ENCODE measurements at places on chromosomes 11 and 22. TPM values are rescaled to one million over a fixed set of nuclear protein-coding genes. Genes with fewer than 3 reads are reported as not detected.

GRCh38 chr11:99240192-99241030 lies 219.7 kb downstream of the CNTN5 start:
- DNase-seq, result no peak

GRCh38 chr11:109970516-109971183 lies 122.5 kb upstream of the ZC3H12C start:
- no peak for DNase-seq

DNA sequence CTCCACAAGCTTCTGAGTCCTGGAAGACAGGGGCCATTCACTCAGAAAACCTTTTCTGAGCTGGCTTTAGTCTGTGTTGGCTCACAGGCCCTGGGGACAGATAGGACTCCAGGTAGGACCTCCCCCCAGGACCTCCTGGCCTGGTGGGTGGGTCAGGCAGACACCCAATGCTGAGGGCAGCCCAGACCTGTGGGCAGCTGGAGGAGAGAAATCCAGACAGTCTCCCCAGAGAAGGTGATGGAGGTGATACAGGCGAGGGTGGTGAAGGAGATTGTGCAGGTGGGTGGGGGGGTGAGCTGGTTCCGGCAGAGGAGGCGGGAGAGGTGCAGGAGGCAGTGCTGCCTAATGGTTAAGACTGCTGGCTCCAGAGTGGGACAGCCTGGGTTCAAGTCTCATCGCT lies 15.6 kb downstream of the LRRC32 start:
- no peak for DNase-seq

DNA sequence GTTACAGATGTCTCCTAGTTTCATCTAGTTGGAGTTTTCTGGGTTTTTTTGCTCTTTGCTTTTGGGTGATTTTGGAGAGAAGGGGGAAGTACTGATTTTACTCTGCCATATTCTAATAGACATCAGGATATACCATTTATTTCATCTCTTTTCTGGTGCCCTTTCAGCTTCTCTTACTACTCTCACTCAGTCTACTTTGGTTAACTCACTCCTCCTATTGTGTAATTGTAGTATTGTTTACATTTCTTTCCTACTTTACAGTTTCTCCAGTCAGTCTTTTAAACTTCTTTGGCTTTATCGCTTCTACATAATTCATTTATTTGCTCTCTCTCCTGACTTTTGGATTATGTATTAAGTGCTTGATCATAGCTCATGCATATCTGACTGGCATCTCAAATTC lies 6.5 kb downstream of the ANKRD42 start:
- DNase-seq, result no peak

- no peak for DNase-seq
Measured at GRCh38 chr11:37450613-37451012, 852.6 kb upstream of the RAG2 start.

Gene UBQLNL
- not detected for total RNA-seq

Gene LUZP2
- total RNA-seq, result not detected

GRCh38 chr11:116219171-116219635 lies 553.6 kb downstream of the BUD13 start:
- DNase-seq, result no peak

DNA sequence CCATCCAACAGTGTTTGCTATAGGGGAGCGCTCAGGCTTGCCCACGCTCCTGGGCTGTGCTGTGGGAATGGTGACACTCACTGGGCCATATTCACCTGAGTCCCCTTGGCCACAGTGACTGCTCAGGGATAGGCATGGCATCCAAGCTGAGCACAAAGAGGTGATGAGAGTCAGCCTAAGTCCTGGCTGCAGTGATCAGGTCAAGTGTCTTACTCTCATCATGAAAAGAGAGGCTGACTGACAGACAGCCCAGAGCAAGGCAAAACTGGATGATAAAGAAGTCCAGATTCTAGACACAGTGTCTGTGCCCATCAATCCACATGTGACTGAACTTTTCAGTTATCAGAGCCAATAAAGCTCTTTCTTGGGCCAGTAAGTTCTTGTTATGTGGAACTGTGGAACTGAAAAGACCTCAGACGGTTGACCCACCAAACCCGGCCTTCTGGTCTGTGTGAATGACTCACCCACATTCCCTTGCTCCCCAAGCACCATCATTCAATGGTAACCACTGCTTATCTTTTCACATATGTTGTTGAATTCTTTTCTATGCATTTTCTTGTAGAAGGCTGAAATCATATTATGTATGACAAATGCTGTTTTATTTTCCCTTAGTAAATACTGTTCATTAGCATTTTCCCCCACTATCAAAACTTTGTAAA lies 43.2 kb upstream of the YPEL1 start:
- DNase-seq, result no peak

GRCh38 chr11:65440831-65441499 lies 18.4 kb downstream of the NEAT1 start:
- no peak for DNase-seq

Gene TIMP3
- total RNA-seq, result 566 TPM

GRCh38 chr11:64028398-64029115 lies 7.2 kb upstream of the FLRT1 start:
- DNase-seq, result no peak

Gene BIRC3
- 13.7 TPM for total RNA-seq

DNA sequence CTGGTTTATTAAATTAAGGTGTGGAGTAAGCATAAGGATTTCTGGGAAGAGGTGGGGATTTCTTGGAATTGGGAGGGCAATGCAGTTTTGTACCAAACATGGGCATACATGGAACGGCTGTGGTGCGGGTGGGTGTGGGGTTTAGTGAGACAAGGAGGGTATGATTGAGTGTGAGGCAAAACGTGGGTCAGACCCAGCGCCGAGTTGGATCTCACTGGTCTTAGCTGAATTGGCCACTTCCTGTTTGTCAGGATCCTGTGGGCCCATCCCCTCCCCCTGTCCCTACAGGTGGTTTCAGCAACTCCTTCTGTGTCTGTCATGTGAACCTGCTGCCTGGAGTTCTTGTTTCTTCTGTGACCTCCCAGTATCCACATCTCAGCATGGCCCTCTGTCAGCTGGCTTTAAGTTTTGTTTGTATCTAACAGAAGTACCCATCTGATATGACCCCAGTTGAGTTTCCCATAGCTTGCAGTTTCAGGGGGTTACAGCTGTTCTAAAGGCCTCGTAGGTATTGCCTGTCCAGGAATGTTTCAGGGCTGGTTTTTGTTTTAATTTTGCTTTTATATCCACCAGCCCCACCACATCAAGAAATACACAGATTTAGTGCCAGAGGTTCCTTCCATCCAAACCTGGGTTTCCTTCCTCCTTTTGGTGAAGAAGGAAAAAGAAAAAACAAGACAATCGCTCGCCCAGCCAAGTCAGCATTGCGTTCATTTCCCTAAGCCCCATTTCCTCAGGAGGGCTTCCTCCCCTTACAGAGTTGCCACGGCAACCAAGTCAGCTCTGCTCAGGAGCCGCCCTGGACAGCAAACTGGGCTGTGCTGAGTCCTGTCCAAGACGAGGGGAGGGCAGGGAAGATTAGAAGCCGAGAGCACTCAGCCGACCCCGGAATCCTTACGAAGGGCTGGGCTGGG lies 6.0 kb downstream of the APOL1 start:
- DNase-seq, result no peak

Gene IL18
- total RNA-seq, result 7.9 TPM

DNA sequence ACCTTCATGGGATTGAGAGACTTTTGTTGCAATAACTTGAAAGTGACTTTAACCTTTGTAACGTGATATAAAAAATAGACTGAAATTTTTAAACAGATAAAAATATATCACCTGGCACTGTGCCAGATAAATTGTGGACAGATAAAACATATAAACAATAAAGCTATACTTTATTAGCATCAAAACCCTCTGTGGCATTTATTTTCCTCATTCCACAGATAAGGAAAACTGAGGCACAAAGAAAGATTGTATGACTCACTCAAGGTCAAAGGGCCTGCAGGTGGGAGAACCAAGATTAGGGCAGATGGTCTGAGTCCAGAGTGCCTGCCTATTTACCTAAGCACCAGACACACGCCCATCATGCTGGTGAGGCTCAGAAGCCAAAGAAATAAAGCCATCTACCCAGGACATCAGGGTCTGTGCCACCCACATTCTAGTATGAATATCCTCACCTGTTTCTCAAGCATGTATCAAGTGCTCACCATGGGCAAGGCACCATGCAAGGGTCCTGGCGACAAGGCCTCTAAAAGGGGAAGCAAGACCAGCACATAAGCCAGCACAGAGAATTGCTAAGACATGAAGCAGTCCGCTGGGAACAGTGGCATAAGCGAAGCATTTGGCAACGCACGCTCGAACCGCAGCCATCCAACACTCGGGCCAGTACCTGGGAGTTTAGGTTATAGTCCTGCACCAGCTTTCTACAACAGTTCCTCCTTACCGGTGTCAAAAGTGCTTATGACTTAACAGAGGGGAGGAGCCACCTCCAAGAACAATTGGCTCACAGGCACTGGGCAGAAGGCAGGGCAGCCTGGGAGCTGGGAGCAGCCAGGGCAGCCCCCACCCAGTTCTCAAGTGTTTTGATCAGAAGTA lies 17.6 kb downstream of the MYH9 start:
- DNase-seq, result no peak

Gene C11orf86
- total RNA-seq, result not detected

DNA sequence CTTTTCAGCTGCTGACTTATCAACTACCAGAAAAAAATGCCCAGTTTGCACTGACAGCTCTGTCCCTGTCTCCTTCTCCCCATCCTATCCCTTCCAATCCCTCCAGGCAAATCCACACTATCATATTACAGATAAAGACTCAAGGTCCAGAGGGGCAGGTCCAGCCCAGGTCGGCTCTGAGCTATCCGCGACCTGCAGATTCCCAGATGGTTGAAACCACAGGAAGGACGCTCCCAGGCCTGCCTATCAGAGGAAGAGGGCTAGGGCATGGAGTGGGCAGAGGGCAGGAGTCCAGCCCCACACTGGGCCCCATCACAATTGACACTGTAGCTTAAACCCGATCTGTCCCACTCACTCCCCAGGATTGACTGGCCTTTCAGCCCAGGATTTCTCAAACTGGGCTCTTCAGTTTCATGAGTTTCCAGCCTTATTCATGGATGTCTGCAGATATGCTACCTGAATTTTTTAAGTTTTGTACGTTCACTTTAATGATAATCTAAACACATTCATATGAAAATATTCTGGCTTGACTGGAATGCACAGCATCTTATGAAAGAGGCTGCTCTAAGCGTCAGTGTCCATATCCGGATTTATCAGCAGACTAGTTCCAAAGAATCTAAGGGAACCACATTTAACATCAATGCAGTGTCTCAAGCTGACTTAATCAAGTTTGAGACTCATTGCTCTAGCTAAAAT lies 16.4 kb upstream of the FCHSD2 start:
- DNase-seq, result no peak

DNA sequence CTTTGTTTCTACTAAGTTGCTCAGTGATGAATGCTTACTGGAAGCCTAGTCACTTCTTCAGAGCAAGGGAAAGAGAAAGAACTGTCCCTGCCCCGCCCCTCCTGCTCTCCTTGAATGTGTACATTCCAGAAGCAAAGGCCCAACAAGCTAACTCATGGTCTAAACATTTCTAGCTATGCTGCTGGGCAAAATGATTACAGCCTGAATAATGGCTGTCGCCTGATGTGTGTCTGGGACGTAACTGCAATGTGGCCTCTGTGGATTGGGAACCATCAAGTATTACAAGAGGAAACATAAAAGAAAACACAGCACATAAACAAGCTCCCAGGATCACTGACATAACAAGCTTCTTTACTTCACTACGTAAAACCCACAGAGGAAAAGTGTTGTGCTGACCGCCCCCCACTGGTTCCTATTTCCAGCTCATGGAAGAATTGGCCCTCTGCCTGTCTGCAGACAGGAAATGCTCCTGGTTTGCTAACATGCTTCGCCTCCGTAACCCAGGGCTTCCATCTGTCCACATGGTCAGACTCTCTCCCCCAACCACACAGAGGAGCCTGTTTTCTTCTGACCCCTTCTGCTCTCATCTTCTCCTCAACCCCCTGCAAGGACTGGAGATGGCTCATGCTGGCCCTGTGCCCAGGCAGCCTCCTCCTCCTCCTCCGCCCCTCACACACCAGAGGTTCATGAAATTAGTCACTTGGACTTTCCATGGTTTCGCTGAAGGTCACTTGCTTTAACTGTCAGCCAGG lies 187.2 kb downstream of the MAML2 start:
- DNase-seq, result peak; percentile 94

DNA sequence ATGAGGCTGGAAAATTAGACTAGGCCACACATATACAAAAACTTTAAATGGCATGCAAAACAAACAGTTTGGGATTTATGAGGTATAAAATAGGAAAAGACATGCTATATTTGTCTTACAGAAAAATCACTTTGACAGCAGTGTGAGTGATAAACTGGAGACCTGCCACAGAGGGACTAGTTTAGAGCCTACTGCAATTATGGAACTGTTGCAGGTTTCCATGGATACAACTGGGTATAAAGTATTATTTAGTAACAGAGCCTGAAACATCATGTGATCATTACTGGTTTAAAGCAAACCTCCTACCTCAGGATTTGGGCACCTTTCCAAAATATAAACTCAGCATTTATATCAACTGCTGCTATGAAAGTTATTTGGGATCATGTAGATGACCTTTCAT lies 1032.5 kb downstream of the DLG2 start:
- no peak for DNase-seq

GRCh38 chr11:10561043-10561818 lies 7.2 kb downstream of the LYVE1 start:
- no peak for DNase-seq

Gene CTSF
- 73.1 TPM for total RNA-seq

Gene OR2D2
- not detected for total RNA-seq

GRCh38 chr11:122717264-122717867 lies 61.8 kb downstream of the UBASH3B start:
- DNase-seq, result no peak

GRCh38 chr22:29030016-29030617 lies 31.5 kb downstream of the C22orf31 start:
- DNase-seq, result no peak

Gene PRR33
- not detected for total RNA-seq

All from esophagus muscularis mucosa (tissue), 4 donors.